Cardiac septum (tissue), 1 donor: ENCODE measurements at places on chromosomes 6 and 20.

DNA sequence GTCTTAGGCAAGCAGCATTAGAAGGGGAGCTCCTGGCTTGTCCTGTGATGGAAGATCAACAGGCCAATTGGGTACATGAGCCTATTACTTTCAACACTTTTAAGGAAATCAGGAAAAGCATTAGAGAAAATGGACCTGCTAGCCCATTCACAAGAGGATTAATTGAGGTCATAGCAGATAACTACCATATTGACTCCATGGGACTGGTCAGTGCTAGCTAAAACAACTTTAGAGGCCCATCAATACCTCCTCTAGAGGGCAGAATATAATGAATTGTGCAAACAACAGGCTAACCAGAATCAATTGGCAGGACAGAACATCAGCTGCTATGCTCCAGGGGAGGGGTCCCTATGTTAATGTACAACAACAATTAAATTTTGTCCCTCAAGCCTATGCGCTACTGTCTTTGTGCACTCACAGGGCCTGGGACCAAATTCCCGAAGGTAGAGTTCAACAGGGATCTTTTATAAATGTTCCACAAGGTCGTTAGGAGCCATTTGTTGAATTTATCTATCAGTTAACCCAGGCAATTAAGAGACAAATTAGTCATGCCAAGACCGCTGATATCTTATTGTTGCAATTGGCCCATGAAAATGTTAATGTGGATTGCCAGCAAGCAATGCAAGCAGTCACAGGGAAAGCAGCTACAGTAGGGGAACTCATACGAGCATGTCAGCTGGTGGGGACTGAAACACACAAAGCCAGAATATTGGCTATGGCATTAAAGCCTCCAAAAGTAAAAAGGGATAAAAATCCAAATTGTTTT lies 106.6 kb upstream of the BTN3A2 start:
- no peak for DNase-seq

DNA sequence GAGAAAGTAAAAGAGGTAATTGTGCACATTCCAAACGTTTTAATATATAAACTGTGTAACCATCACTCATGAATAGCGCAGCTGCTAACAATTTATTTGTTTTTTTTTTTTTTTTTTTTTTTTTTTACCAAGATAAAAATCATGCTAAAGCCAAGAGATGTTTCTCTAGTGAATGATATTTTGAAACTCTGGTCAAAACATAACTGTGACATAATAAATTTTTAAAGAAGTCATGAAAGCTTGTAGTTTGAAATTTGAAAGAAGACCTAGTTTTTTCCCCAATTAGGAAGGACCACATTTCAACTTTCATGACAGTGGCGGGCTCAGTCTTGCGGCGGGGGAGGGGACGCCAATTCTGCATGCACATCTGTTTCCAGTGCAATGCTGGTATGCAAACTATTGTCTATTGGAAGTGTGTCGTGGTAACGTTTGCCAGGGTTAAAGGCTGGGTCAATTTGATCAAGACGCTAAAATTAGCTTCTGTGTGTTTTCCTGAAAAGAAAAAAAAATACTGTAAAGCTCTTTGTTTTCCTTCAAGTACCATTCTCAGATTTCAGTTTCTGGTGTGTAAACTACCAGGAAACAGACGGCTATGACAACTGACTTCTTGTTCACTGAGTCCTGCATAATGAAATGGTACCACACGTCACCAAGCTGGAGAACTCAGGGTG lies 211.9 kb downstream of the FOXC1 start:
- no peak for DNase-seq

- no peak for DNase-seq
Observed at GRCh38 chr6:119337762-119338161, 11.8 kb downstream of the MAN1A1 start.

- no peak for DNase-seq
Observed at GRCh38 chr20:4604580-4604979, 117.1 kb upstream of the PRND start.

DNA sequence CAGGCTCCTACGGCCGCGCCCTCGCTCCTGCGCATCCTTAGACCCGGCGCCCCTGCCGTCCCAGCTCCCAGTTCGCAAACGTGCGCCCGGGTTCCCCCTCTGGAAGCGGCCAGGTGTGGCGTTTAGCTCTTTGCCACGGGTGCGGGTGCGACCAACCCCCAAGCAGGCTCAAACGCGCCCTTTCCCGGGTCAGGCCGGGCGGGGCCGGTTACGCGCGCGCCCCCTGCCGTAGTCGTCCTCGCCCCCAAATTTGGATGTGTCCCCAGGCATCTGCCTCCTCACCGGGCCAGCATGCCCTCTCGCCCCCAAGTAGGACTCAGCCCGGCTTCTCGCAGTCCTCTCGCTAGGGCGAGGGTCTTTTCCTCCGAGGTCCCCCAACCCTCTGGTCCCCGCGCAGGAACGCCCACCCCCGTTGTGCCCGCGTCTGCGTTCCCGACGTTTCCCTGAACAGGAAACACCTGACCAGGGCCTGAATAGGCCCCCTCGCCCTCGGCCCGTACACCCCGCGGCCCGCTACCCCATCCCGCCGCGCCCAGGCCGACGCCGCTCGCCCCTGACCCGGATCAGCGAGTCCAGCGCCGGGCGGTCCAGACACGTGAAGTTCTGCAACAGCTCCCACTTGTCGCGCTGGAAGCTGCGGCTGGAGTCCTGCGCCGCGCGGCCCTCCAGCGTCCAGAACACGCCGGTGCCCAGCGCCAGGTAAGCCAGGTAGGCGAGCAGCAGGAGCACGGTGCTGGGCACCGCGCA lies 520 bp downstream of the KCNK17 start:
- DNase-seq: no peak

- DNase-seq: no peak
Observed at GRCh38 chr6:144131248-144131709, 19.0 kb upstream of the STX11 start.

DNA sequence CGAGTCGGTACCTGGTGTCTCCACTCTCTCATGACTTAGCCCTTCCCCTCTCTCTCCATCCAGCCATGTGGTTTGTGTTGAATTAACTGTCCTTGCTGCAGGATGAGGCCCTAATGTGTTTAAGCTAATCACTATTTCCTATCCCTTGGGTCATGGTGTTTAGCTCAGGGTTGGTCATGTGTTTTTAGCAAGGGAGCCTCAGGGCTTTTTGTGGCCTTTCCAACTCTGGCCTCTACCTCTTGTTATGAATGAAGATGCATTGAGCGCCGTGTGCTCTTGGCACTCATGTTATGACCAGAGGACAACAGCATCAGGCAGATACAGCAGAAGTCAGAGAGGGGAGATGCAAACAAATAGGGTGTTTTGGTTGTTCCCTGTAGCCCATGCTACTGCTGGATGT lies 674.2 kb upstream of the FLRT3 start:
- DNase-seq: no peak

DNA sequence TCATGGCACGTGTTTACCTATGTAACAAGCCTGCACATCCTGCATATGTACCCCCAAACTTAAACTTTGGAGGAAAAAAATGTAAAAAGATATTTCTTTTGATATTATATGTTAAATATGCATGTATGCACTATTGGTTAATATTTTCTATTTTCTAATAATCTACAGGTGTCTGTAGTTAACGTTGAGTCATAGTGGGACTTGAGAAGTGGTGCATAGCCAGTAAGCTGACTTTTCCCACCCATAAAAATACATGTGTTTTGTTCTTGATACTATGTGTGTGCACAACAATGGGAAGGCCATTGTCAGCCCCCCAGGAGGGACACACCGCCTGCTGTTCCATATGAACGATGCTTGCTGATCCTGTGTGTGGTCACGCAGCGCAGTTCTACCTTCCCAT lies 49.1 kb downstream of the FAM120B start:
- DNase-seq: no peak

DNA sequence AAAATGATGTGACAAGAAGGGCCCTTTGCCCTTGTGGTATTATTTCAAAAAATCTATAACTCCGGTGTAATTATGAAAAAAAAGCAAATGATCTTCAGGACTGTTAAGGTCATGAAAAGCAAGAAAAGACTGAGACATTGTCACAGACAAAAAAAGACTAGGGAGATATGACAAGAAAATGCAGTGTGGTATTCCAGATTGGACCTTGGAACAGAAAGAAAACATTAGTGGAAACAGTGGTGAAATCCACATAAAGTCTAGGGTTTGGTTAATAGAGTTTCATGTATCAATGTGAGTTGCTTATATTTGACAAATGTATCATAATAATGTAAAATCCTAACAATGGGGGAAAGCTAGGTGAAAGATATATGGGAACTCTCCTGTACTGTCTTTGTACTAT lies 26.8 kb upstream of the SLC17A3 start:
- DNase-seq: no peak

DNA sequence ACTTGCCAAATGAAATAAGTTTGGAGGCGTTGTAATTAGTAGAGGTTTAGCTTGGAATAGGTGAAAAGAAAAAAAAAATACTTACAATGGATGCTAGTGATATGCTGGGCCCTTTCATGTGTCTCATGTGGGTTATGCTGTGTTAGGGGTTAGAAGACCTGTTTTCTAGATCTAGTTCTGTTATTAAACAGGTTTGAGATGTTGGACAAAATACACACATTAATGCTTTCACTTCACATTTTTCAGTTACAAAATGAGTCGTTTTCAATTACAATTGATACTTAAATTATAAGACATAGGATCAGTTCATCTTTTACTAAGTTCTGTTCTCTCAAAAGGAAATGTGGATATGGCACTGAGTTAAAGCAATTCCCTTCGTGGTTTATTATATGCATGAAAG lies 509.8 kb downstream of the EPM2A start:
- no peak for DNase-seq

- no peak for DNase-seq
Observed at GRCh38 chr20:51403466-51404220, 138.9 kb downstream of the NFATC2 start.

DNA sequence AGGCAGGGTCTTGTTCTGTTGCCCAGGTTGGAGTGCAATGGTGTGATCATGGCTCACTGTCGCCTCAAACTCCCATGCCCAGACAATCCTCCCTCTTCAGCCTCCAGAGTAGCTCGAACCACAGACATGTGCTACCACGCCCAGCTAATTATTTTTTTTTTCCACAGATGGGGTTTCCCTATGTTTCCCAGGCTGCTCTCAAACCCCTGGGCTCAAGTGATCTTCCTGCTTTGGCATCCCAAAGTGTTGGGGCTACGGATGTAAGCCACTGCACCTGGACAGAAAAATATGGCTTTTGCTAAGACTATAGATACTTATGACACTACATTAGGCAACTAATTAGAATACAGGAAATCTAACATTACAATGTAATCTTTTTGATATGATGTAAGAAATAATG lies 17.9 kb downstream of the RNF24 start:
- no peak for DNase-seq

GRCh38 chr6:127949251-127949650 lies 48.4 kb upstream of the THEMIS start:
- no peak for DNase-seq

DNA sequence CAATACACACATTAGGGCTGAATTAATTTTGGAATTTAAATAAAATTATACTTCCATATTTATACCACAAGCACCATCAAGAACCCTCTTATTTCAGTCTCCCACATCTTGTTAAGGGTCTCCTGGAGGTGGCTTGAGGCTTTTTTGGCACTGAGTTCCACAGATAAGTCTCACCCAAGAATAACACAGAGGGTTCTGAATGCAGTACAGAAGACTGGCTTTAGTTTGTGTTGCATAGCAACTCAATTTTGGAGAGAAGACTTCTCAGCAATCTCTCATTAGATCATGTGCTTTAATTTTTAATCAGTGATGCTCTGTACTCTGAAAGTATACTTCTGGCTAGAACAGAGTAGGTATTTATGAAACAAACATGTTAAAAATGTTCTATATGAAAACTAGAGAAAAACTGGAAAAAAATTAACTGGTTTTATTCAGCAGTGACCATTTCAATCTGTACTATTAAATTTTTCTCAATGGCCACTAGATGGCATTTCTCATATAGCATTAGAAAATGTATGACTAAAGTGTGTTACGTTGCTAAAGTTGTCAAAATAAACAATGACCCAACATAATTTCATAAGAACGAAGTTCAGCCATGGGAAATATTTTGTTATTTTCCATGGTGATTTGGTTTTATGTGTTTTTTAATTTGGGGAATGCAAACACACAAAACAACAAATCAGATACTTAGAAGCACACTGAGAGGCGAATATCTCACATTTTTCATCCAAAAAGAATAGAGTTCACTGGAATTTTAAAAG lies 32.7 kb upstream of the MAP7 start:
- DNase-seq: no peak

DNA sequence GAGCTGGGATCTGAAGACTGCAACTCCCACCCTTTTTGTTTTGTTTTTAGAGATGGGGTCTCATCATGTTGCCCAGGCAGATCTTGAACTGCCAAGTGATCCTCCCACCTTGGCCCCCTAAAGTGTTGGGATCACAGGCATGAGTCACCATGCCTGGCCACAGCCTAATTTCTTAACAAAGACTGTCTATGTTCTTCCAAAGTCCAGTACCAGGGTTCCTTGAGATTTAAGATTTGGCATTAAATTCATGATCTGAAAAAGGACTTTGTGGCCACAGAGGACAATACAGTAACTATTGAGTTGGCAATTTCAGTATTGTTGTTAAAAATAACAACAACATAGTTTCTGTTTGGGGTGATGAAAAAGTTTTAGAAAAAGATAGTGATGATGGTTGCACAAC lies 28.7 kb upstream of the BEND3 start:
- DNase-seq: no peak

GRCh38 chr20:62850333-62850974 lies 11.2 kb downstream of the TCFL5 start:
- DNase-seq: no peak

DNA sequence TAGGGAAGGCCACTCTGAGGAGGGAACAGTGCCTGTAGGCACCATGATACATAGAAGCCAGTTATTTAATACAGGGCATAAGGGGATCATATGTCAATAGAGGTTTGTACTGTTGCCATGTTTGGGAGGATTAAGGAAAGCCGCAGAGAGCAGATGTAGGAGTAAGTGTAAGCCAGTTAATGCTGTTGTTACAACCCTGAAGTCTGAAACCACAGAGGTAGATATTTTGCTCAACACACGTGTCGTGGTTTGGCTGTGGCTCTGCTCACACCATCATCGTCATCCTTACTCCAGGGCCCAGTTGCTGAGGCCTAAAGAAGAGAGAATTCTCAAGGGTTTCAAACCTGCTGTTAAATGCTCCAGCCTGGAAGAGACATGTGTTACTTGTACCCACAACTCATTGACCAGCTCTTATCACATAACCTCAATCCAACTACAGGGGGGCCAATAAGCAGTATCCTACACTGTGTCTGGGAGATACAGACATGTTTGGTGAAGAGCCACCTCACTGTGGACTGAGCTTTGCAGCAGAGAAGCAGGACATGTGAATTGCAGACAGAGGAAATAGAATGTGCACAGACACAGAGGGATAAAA lies 31.0 kb upstream of the PSMF1 start:
- no peak for DNase-seq

GRCh38 chr6:4133941-4134838 lies 1.2 kb downstream of the ECI2 start:
- DNase-seq: no peak
